Frontal cortex (tissue), 4 donors: ENCODE measurements at places on chromosomes 6 and 20.
A peak's percentile ranks its signal among the peaks of the same experiment; 100 is the strongest.

- DNase-seq = no peak
Observed at GRCh38 chr6:104404377-104404776, 455.3 kb downstream of the HACE1 start.

DNA sequence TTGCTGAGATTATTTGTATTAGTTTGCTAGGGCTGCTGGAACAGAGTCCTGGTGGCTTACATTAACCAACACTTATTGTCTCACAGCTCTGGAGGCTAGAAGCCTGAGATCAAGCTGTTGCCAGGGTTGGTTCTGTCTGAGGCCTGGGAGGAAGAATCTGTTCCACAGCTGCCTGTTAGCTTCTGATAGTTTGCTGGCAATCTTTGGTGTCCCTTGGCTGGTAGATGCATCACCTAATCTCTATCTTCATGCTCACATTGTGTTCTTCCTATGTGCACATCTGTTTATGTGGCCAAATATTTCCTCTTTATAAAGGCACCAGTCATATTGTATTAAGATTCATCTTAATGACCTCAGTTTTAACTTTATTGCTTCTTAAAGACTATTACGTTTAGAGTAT lies 19.5 kb downstream of the SF3B5 start:
- DNase-seq = no peak

- DNase-seq = peak; percentile 9
Observed at GRCh38 chr6:69456086-69456485, 340.7 kb downstream of the LMBRD1 start.

DNA sequence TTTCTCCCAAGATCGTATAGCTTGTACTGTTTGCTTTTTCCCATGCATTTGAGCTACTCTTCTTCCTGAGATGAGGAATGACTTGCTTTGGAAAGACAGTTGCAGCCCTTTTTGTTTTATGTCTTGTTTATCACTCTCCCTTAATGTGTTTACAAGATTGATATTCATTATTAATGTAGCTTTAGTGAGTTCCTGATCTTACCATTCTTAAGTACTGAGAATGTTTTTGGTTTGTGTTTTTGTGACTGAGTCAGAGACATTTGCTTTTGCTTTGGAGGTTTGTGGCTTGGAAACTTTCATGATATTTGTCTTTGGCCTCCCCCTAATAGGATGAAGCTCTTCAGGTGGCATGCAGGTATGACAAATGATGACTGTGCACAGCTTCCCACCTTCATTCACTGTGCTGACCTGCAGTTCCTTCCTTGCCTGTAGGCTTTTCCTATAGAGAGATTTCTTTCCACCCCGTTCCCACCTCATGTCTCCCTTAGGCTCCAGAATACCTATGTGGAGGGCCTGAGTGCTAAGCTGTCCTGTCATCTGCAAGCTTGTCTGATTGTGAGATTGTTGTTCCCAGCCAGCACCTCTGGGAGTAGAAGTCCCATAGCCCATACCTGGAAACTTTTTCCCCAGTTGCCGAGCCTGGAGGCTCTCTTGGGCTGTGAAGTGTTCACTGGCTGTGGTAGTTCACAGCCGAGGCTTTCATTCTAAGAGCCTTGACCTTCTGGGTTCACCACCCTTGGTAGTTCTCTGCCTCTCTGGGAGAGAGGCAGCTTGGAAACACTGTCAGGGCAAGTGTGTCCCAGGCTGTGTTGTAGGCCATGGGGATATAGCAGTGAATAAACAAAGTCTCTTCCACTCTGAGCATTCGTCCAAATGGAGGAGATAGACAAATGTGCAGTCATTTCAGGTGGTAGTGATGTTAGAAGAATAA lies 27.1 kb downstream of the CDS2 start:
- DNase-seq = no peak

- no peak for DNase-seq
Observed at GRCh38 chr6:87210979-87211378, 55.6 kb downstream of the ZNF292 start.

- DNase-seq = no peak
Observed at GRCh38 chr6:113586413-113587077, 270.6 kb upstream of the MARCKS start.

GRCh38 chr6:152295346-152295745 lies 341.8 kb downstream of the SYNE1 start:
- no peak for DNase-seq

DNA sequence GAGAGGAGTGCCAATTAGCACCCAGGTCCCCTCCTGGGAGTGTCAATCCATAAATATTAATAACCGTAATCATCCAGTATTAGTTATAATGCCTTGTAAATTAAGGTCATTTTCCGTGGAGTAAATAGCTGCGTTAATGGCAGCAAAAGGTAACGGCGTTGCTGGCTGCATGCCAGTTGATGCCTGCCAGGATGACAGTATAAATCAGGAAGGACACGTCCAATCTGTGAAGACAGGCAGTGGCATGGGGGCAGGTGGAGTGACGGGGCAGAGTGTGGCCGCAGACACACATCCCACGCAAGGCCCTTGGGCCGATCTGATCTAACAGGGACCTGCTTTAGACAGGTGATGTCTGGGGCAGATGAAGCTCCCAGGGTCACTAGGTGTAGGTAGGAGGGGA lies 49.1 kb downstream of the KCNB1 start:
- DNase-seq = no peak

DNA sequence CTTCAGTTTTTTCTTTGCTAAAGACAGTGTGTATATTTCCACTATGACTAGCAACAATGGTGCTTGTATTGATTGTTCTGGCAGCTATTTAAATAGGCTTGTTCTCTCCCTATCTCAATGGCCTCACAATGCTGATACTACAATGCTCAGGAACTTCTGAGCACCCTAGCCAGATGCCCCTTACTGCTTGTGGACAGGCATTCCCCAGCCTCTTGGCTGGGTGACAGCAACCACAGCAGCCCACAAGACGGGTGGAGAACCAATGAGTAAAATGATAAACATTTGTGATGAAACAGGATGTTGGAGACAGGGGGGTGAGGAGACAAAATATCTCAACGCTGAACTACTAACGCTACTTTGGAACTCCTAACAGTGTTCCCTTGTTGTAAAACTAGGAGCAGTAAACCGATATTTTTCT lies 42.3 kb downstream of the HIVEP2 start:
- DNase-seq = no peak

- DNase-seq = no peak
Observed at GRCh38 chr6:45946352-45946751, 69.3 kb downstream of the CLIC5 start.
